ENCODE measurements at places on chromosomes 3 and 15.

DNA sequence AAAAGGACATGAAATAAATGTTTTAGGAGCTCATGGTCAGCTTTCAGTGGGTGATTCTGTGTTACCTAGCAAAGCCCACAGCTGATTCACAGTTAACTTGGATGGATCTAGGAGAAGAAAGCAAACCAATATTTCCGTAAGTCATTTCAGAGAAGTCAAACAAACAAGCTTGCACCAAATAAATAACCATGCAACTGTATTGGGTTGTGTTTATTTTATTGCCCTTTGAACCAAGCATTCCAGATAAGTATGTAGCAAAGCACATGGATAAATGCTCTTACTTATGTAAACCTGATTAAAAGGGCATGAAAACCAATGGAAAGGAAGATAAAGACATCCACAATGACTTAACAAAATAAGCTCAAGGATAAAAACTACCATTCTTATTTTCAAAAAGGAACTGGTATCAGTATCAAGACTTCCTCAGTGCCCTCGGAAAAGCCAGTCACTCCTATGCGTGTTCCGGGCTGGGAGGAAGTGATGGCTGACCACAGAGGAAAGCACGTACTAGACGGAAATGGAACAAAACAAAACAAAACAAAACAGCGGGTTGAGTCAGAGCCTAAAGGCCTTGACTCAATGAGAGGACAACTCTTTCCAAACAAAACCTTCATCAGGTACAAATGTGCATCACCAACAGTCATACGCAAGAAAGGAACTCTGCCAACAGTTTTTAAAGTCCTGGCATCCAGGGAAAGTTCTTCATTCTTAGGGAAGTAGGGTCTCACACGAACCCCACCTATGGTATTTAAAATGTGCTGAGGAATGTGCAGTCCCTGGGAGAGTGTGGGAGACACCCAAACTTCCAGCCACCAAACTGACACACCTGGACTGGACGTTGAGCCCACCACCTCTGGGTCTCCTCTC is 103.3 kb downstream of the SNRK start:
- DNase-seq: peak; percentile 52

- no peak for DNase-seq
Observed at GRCh38 chr3:128620268-128620691, 30.3 kb downstream of the RPN1 start.

- DNase-seq: no peak
Observed at GRCh38 chr3:194985031-194985578, 285.9 kb downstream of the XXYLT1 start.

- DNase-seq: no peak
Observed at GRCh38 chr3:70728311-70728710, 415.9 kb upstream of the MDFIC2 start.

GRCh38 chr3:135228201-135228600 is 433.1 kb downstream of the EPHB1 start:
- DNase-seq: no peak

DNA sequence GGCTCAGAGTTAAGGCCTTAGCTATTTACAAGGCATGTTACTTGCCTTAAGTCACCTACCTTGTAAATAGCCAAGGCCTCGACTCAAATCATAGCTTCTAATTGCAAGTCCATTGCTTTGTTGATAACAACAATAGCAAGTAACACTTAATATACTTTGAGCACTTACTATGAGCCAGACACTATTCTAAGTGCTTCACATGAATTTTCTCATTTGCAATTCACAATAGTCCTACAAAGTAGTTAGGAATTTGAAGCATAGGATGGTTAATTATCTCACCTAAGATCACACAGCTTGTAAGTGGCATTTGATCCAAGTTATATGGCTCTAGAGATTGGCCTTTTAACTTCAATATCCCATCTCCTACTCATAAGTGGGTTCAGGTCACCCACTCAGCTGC is 28.4 kb downstream of the SLC9A9 start:
- no peak for DNase-seq

GRCh38 chr3:79766496-79767193 is 1.2 kb downstream of the ROBO1 start:
- no peak for DNase-seq

GRCh38 chr3:194046995-194047645 is 88.8 kb upstream of the HES1 start:
- no peak for DNase-seq

DNA sequence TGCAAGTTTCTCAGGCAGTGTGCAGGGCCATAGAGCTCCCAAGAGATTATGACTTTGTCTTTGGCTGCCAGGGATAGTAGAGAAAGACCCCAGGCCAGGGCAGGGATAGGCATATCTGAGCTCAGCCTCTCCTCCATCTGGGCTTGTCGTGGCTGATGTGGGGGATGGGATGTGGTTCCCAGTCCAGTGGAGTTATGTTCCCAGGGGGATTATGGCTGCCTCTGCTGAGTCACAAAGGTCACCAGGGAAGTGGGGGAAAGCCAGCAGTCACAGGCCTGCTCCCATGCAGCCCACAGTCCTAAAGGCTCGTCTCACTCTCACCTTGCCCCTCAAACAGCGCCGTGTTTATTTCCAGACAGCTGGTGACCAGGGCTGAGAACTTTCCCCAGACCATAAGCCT is 354.9 kb downstream of the SI start:
- DNase-seq: no peak

DNA sequence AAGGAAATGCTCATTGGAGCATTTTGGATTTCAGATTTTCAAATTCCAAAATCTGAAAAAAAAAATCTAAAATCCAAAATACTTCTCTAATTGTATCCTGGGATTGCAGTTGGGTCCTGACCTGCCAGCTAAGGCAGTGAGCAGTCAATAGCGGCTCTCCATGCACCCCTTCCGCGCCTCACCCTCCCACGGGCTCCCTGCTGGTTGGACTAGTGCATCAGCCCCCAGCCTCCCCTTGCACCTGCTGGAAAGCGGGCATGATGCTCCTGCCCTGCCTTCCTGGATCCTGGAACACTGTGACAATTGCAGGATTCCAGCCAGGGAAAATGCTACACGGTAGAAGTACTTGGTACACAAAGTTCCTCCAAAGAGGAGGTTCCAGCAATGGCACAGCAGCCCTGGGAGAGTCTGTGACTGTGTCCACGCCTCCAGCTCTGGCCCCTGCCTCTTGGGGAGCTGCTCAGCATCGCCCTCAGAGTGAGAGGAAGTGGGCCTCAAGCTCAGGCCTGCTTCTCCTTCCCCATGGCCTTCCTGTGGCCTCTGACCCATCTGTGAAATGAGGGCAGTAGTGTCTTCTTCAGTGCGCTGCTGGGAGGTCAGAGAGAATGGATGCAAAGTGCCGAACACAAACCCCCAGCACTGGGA is 39.5 kb upstream of the CHRNB4 start:
- DNase-seq: no peak

DNA sequence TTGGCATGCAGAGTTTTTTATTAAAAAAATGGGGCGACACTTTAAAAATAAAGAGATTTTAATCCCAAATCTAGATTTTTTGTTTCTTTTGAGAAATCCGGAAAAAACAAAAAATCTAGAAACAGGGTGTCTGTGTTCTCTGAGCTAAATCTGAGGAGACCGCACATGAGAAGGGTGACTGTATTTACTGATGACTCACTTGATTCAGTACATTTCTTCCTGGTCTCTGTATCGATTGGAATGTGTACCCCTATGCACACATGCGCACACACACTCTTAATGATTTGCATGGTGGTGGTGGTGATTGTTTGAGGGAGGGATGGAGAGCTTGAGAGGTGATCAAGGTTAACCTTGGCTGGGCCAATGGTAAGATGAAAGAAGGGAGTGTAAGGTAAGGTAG is 443.1 kb upstream of the THRB start:
- no peak for DNase-seq

DNA sequence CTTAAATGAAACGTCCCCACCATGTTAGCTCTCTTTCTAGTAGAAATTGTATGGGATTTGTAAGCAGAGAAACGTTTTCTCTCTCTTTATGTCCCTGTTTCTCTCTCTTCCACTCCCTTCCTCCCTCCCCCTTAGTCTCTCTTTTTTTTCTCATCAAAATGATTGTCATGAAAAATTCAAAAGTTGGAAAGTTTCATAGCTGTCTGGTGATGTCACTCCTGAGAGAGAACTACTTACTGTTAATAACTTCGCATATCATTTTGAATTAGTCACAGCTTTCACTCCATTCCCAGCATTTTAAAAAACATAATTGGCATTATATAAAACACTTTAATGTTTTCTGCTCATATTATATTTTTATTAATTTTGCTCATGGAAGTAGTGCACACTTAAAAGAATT is 331.1 kb downstream of the C3orf38 start:
- DNase-seq: no peak

- no peak for DNase-seq
Observed at GRCh38 chr3:52433996-52434479, 10.9 kb downstream of the SEMA3G start.

DNA sequence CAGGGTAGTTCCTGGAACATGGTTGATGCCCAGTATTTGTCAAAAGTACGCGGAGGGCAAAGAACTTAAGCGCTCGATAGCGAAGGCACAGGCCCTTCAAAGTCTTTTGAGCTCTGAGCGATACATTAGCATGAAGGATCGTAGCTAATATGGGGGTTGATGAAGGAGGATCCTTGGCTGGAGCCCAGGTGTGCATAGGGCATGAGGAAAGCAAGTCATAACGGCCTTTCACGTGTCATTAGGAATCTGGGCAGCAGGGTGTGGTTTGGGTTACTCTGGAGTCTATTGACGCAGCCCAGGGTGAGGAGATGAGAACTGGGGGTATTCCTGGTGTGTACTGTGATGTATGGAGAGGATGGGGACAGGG is 31.7 kb downstream of the SPINK8 start:
- DNase-seq: no peak

- DNase-seq: no peak
Observed at GRCh38 chr3:39907981-39908380, 98.6 kb downstream of the MYRIP start.

- no peak for DNase-seq
Observed at GRCh38 chr3:183288117-183288516, 35.1 kb downstream of the B3GNT5 start.

- no peak for DNase-seq
Observed at GRCh38 chr3:7357101-7357500, 496.2 kb downstream of the GRM7 start.

DNA sequence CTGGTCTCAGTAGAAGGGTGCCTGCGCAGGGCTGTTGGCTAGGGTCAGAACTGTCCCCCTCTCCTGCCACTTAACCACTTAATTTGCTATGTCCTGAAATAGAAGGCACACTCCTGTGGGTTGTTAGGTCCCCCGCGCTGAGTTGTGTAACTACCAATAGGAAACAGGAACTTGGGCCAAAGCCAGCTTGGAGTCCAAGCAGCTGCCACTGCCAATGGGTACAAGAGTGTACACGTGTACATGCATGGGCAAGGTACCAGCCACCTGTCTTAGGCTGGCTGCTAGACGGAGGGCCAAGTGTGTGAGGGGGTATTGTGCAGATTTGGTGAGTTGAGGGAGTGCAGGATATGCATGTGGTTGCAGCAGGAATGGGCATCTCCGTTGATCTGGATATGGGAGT is 29.7 kb upstream of the POLG start:
- no peak for DNase-seq

DNA sequence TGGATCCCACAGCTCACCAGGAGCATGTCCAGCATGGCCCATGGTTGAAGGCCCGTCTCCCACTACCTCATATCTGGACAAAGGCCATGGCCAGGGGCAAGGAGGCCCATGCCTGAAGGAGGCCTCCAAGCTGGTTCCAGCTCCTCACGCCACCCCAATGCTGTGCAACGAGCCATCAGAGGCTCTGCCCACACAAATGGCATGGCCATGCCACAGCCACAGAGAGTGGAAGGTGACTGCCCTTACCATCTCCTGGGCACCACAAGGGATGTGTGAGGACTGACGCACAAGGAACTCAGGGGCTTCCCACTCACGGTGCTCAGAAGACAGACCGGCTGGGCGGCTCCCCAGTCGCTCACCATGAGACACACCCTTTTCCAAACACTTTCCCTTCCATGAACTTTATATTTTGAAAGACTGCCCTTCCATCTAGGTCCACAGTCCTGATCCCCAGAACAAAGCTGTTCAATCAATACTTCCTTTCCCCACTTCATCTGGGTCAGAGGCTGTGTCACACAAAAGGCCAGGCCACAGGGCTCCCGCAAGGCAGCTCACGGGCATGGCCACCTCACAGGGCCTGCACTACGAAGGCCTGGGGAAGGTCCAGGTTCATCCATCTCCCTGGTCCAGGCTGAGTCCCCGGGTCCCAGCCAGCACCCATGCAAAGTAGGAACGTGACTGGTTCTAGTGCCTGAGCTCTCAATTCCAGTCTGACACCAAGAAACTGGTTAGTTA is 66.4 kb downstream of the CYFIP1 start:
- DNase-seq: no peak

GRCh38 chr15:58546066-58546591 is 114.3 kb downstream of the LIPC start:
- no peak for DNase-seq

GRCh38 chr3:77158730-77159581 is 119.1 kb downstream of the ROBO2 start:
- DNase-seq: no peak

GRCh38 chr3:87336761-87337160 is 60.4 kb upstream of the POU1F1 start:
- no peak for DNase-seq

- DNase-seq: peak; percentile 4
Observed at GRCh38 chr3:47475029-47475569, 642 bp downstream of the SCAP start.

- no peak for DNase-seq
Observed at GRCh38 chr3:31714495-31715280, 182.0 kb downstream of the STT3B start.

Measured in stimulated activated CD4-positive, alpha-beta T cell treated with anti-CD3 and anti-CD28 coated beads, Interleukin-12 subunit alpha, Interleukin-12 subunit beta, amount 100 ng/mL, for 48 hours (primary cell).